ENCODE measurements at places on chromosomes 7 and 10. TPM values are rescaled to one million over a fixed set of nuclear protein-coding genes. Genes with fewer than 3 reads are reported as not detected.

The ANKRD61 gene
- total RNA-seq = 0.84 TPM

The PHYHIPL gene
- 0.16 TPM for total RNA-seq

The NEUROG3 gene
- total RNA-seq = not detected

The MICALL2 gene
- 21.9 TPM for total RNA-seq

The CYP26C1 gene
- total RNA-seq = not detected

The TMEM225B gene
- 0.89 TPM for total RNA-seq

The GJD4 gene
- total RNA-seq = not detected

The AASS gene
- 0.06 TPM for total RNA-seq

The CNPY1 gene
- total RNA-seq = not detected

The AIFM2 gene
- total RNA-seq = 35.0 TPM

The NAT16 gene
- total RNA-seq = 0.12 TPM

The GRM8 gene
- total RNA-seq = not detected

The LRIT1 gene
- not detected for total RNA-seq

The FEZF1 gene
- not detected for total RNA-seq

The CALHM3 gene
- 0.50 TPM for total RNA-seq

The IMPDH1 gene
- total RNA-seq = 137 TPM

The TCAF2 gene
- 1.2 TPM for total RNA-seq

The LBX1 gene
- total RNA-seq = not detected

The CHAT gene
- total RNA-seq = not detected

The GBX1 gene
- 0.17 TPM for total RNA-seq

The DNAH11 gene
- 0.63 TPM for total RNA-seq

The CPA5 gene
- not detected for total RNA-seq
